ENCODE measurements at places on chromosomes 7 and 10. TPM values are rescaled to one million over a fixed set of nuclear protein-coding genes. Genes with fewer than 3 reads are reported as not detected.

PNLIPRP3 gene
- polyA plus RNA-seq, result 0.06 TPM

NSUN6 gene
- polyA plus RNA-seq, result 4.1 TPM

CYP2W1 gene
- not detected for polyA plus RNA-seq

SPDYE6 gene
- 0.16 TPM for polyA plus RNA-seq

ARHGAP12 gene
- 9.2 TPM for polyA plus RNA-seq

TRIL gene
- 0.45 TPM for polyA plus RNA-seq

TRPV5 gene
- not detected for polyA plus RNA-seq

ASB4 gene
- 0.22 TPM for polyA plus RNA-seq

ANKRD22 gene
- 1.0 TPM for polyA plus RNA-seq

PANK1 gene
- polyA plus RNA-seq, result 1.4 TPM

SPRN gene
- polyA plus RNA-seq, result 0.11 TPM

NFE2L3 gene
- polyA plus RNA-seq, result 1.8 TPM

TRIM74 gene
- polyA plus RNA-seq, result 1.0 TPM

PAOX gene
- 5.7 TPM for polyA plus RNA-seq

CNTNAP2 gene
- polyA plus RNA-seq, result 0.01 TPM

GPR37 gene
- 0.62 TPM for polyA plus RNA-seq

LIPF gene
- 2,549 TPM for polyA plus RNA-seq

LIPA gene
- 19.2 TPM for polyA plus RNA-seq

C7orf33 gene
- polyA plus RNA-seq, result not detected

STEAP2 gene
- polyA plus RNA-seq, result 2.6 TPM
